ENCODE measurements at places on chromosomes 3 and 15.

DNA sequence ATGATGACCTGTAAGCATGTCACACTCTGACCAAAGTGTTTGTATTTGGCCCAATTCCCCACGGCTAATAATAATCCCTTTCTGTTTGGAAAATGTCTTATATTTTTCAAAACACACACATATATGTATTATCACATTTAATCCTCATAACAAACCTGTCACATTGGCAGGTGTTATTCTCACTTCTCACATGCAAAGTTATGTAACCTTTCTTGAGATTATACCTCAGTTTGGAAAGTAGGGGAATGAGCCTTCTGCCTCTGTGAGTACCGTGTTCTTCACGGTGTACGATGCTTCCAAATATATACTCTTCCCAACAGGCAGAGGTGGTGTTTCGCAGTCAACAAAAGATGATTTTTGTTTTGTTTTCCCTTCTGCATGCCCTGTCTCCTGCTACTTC lies 205.6 kb downstream of the TP63 start:
- no peak for DNase-seq

DNA sequence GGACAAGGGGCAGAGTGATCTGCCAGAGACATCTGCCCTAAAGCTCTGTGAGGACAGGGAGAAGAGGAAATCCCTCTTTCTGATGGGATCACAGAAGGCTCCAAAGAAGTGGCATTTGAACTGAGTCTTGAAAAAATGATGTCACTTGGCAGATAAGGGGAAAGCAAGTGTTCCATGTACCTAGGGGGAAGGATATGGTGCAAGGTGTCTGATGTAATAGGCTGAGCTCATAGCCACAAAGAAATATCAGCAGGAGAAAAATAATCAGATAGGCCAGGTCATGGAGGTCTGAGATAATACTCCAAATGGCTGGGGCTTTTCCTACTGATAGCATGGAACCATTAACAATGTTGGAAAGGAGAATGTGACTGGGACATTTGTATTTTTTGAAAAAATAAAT lies 468.4 kb upstream of the MDFIC2 start:
- no peak for DNase-seq

DNA sequence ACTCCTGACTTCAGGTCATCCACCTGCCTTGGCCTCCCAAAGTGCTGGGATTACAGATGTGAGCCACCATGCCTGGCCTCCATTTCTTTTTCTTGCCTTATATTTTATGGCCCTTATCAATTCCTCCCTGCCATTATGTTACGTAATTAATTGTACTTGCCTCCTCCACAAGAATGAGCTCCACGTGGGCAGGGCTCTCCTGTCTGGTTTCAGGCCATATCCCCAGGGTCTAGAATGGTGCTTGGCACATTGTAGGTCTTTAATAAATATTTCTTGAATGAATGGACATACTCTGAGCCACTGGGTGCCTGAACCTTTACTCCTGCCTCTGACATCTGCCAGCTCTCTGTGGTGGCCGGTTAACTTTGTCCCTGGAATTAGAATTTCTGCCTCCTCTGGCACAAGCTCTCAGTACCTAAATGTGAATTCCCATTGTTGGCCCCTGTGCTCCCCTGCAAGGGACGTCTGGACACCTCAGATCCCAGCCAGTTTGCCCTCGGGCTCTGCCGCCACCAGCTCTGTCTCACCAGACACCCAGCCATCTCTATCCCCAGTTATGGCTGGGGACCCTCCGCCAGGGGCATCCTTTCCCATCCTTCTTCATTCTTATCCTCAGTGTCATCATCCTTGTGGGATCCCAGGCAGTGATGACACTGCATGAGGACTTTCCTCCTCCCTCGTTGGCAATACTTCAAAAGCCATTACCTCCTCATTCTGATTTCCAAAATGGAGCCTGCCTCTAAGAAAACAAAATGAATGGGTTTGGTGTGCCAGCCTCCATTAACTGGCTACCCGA lies 165.6 kb upstream of the SMAD3 start:
- DNase-seq, result no peak

DNA sequence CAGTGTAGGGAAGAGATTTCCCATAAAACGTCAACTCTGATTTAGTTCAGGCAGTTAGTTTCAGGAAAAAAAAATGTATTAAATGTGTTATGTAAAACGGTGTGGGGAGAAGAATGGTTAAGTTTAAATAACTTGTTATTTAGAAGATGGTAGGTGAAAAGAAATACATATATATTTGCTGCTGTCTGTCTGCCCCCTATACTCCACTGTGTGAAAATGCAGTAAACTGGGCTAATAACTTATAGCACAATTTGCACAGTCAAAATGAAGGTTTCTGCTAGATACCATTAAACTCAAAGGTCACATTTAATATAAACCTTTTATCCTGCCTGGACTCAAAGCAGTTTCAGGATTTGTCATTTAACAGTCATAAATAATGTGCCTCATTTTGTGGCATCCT lies 515.0 kb downstream of the FGF12 start:
- no peak for DNase-seq

DNA sequence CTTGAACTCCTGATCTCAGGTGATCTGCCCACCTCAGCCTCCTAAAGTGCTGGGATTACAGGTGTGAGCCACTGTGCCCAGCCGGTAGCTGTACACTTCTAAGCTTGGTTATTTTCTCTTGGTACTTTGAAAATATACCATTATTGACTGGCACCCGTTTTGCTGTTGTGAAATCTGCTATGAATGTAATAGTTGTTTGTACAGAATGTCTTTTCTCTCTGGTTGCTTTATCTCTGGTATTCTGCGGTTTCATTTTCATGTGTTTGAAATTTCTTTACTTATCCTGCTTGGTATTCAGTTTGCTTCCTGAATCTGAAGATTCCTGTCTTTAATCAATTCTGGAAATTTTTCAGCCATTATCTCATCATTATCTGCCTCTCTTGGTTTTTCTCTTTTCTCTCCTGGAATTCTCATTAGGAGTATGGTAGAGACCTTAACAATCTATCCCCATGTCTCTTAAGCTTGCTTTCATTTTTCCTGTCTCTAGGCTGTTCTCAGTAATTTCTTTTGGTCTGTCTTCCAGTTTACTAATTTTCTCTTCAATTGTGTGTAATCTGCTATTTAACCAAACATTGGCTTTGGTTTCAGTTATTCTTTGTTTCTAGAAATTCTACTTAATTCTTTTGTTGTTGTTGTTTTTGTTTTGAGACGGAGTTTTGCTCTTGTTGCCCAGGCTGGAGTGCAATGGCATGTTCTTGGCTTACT lies 2.8 kb upstream of the PAK2 start:
- no peak for DNase-seq

DNA sequence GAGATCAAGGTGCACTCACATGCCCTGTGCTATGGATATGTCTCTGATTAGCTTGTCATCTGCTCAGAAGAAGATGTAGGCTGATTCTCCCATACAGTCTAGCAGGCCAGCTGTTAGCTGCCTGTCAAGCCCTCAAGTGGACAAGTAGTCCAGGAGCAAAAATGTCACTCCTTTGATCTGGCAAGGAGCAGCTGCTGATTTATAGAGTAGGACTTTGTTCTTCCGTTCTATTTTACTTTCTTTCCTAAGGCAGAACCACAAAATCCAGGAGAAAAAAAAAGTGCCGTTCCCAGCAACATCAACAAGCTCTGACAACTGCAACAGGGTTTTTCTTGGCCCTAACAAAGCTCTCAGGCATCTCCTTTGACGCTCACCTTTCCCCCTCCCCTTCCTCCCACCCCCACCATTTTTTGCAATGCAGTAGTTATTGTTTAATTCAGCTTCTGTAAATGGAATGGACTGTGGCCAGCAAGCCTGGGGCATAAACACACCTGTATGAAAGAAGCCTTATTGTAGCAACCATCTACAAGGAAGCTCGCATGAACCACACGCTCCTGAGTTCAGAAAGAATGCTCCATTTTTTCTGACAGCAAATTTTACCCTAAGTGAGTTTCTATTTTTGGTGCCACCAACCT lies 196.3 kb downstream of the MEIS2 start:
- no peak for DNase-seq

DNA sequence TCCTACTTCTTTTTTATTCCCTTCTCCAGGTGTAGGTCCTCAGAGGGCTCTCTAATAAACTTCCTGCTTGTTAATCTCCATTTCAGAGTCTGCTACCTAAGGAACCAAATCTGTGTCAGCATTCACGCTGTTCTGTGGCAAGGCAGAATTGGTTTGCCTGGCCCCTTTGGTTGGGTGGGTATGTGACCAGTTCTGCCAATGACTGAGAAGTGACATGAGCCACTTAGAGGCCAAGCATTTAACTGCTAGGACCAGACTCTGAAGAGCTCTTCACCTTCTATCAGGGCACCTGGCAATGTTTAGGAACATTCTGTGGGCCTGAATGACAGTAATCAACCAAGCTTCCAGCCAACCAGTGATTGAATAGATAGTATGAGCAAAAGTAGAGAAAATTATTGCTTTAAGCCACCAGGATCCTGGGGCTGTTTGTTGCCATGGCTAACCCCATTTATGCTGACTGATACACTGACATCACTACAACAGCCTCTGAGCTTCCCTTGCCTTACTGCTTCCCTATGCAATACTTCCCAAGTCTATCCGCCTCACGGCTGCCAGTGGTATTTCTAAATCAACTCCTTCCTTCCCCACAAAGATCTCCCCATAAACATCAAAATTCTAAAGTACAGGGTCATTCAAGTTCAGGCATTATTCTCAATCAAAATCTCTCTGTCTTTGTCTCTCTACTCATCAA lies 7.6 kb downstream of the FRMD4B start:
- no peak for DNase-seq

DNA sequence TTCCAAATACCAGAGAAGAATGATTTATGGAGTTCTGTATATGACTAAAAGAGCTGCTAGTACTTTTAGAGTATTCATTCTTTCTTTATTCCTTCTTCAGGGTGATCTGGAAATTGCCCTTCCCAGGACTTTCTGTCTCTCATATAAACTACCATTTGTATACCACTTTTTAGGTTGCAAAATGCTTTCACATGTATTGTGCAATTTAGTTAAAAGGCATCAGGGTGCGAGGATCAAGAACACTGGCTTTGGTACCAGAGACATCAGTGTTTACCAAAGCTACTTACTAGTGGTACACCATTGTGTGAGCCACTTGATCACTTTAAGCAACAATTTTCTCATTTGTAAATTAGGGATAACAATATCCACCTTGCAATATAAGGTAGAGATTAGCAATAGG lies 251.4 kb downstream of the TIGIT start:
- no peak for DNase-seq

GRCh38 chr15:71052356-71052755 lies 62.9 kb upstream of the THSD4 start:
- no peak for DNase-seq

GRCh38 chr15:78244101-78244500 lies 9.7 kb upstream of the ACSBG1 start:
- peak; percentile 35 for DNase-seq

- DNase-seq, result no peak
These were observed 72.1 kb downstream of the RFTN1 start for GRCh38 chr3:16441371-16441875.
